ENCODE measurements at places on chromosomes 2 and 18. TPM values are rescaled to one million over a fixed set of nuclear protein-coding genes. Genes with fewer than 3 reads are reported as not detected.

RBKS gene
- 0.62 TPM for total RNA-seq

- peak; percentile 67 for DNase-seq
Measured at GRCh38 chr2:139790807-139791752, 1010.9 kb upstream of the NXPH2 start.

GRCh38 chr18:21502661-21503060, 97.8 kb downstream of the ESCO1 start:
- DNase-seq: no peak

DNA sequence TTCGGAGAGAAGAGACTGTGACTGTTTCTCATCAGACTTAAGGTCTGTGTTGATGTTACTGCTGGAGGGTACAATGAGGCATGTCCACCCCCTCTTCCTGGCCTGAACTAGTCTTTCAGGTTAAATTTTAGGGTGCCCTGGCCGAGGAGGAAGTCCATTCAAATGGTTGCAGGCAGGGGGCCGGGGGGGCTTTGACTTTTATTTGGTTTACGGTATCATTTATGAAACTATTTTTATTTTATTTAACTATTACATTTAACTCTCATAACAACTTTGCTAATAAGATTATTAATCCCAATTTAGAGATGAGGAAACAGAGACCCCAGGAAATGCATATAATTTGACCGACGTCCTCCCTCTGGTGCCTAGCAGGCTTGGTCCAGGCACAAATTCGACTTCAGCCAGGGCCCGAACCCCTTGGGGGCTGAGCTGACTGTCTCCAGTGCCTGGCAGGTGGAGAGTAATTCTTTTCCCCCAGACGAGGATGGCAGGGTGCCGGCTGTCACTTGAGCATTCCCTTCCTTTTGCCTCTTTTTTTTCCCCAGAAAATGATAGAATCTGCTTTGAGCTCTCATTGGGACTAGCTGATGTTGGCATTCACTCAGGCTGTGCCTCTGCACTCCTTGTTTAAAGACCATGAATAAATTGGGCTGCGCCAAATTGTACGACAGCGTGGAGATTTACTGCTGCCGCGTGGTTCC, 255.3 kb upstream of the SALL3 start:
- no peak for DNase-seq

DNA sequence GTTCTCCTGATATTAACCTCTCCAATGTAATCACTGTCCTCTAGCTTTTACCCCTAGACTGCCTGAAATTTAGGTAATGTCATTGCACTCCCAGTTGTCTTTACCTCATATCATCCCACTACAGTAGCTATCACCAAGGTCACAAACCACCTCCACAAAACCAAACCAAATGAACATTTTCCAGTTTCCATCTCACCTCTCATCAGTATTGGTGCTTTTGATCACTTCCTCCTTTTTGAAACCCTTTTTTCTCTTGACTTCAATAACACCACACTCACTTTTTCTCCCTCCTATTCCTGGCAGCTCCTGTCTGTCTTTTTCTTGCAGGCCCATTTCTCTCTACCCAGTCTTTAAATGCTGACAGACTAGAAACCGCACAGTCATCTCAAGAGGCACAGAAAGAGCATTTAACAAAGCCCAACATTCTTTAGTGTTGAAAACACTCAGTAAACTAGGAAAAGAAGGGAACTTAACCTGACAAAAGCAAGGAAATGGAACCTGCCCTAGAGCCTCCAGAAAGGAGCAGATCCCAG, 95.9 kb upstream of the SIX2 start:
- no peak for DNase-seq

DNA sequence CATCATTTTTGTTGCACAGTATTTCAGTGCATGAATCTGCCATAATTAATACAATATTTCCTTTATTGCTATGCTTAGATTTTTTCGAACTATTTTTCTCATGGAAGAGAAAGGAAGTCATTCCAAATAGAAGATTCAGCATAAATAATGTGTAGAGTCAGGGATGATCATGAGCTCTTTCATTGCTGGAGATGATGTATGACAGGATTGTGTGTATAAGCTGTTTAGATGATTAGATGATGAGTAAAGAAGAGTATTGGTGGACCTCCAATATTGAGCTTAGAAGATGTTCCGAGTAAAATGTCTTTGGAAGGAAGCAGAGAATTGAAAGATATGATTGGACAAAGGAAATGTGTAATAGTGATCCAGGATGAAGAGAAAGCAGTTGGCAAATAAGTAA, 364.5 kb downstream of the PARD3B start:
- DNase-seq: no peak

- DNase-seq: peak; percentile 89
Measured at GRCh38 chr18:45384137-45384961, 230.9 kb upstream of the SLC14A2 start.

DNA sequence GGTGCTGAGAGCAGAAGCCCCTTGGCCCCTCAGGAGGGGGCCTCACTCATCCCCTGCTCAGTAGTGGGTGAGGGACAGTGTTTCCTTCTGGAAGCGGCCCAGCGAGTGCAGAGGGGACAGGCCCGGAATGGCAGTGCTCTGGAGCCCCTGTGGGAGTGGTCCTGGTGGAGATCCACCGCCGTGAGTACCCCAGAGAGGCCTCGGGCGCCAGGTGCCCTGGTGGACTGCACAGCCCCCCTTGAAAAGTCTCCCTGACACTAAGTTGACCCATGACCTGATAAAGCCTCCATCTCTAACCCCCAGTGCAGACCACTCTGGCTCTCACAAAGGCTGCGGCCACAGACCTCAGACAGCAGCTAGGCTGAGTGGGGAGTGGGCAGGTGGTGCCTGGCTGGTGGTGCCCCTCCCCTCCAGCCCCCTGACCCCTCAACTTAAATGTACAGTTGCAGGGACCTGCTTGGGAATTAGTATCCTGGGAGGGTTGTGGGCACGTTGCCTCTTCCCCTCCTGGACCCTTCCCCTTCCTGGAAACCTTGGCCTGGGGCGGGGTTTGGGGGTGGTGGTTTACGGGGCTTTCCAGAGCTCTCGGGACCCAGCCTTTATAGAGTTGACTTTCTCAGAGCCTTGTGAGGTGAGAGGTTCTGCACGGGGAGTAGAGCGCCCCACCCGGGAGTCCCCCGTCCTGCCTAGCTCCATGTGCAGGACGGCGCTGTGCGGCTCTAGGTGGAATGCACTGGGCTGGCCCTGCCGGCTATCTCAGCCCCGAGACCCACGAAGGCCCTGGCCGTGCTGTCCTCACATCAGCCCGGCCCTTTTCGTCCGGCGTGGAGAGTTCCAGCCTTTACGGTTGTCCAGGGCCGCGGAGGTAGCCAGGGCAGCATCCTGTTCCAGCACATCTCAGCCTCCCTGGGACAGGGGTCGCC, 62.7 kb downstream of the RTP5 start:
- DNase-seq: no peak

MC4R gene
- 0.21 TPM for total RNA-seq

All from tongue (tissue), 3 donors.